IPS-NIHi11 (cell line): ENCODE measurements at places on chromosomes 3 and 15.
A peak's percentile ranks its signal among the peaks of the same experiment; 100 is the strongest.

DNA sequence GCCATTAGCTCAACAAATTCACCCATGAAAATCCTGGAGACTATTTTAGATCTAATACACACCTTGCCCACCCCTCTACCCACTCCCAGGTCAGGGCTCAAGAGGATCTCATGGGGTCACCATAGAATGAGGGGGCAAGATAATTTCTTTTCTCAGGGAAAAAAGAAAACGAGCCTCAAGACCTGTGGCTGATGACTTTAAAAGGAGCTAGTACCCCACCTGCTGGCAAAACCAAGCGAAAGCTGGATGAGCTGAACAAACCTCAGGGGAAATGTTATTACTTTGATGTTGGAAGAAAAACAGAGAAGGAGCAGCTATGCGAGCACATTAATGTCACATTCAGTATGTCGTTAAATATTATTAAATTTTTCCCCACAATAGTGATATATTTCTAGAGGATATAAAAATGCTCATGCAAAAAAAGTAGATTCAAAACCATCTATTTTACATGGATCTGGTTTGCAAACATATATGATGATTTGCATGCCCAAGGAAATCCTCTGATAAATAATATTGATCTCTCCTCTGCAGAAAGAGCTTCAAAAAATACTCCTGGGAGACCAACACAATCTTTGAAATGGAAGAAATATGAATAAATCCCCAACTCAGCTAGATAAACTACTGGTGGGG lies 37.7 kb downstream of the PLD1 start:
- peak; percentile 71 for DNase-seq

GRCh38 chr3:141109751-141110150 lies 58.6 kb downstream of the SPSB4 start:
- DNase-seq = no peak

- peak; percentile 40 for DNase-seq
Measured at GRCh38 chr15:59349680-59350420, 22.8 kb downstream of the MYO1E start.

DNA sequence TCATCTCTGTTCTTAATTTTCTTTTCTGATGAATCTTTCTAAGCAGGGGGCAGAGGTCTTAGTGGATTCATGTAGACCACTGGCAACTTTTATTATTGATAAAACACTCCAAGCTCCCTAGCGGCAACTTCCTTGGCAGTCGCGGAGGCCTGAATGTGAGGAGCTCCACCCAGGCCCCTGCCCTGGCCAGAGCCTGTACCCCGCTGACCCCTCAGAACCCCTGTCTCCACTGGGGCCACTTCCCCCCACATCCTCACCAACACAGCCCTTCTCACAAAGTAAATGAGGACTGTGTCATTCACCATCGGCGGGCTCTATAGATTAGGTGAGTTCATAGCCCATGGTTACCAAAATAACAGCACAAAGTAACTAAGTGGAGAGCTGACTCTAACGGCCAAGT lies 111.6 kb downstream of the TPRA1 start:
- DNase-seq = no peak

GRCh38 chr15:91793771-91794170 lies 59.7 kb upstream of the SLCO3A1 start:
- no peak for DNase-seq

DNA sequence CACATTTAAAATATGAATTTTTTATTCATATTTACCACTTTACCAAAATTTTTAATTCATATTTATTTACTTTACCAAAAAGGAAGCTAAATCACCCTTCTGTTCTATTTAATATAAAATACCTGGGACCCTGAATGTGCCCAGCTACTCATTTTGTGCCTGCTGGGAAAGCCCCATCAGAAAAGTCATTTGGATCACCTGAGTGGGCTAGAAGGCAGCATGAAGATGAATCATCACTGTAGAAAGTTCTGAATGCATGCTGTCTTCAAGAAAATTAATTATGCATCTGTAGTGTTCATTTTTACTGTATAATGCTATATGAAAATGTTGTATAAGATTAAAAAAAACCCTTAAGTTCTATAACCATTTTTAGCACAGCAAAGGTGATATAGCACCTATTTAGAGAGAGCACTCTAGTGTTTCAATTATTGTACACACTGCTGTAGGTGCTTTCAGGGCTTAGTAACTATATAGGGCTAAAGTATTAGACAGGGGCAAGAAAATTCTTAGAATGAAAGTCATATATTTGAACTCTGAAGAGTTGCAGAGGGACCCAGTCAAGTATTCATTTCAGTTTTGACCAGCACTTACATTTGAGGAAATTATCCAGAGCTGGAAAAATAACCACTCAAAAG lies 175.1 kb downstream of the NFKBIZ start:
- DNase-seq = no peak
